ENCODE measurements at places on chromosomes 4 and X.

- no peak for DNase-seq
Observed at GRCh38 chr4:38948551-38948950, 80.9 kb downstream of the FAM114A1 start.

- no peak for DNase-seq
Observed at GRCh38 chrX:72201836-72202536, 20.4 kb downstream of the PIN4 start.

DNA sequence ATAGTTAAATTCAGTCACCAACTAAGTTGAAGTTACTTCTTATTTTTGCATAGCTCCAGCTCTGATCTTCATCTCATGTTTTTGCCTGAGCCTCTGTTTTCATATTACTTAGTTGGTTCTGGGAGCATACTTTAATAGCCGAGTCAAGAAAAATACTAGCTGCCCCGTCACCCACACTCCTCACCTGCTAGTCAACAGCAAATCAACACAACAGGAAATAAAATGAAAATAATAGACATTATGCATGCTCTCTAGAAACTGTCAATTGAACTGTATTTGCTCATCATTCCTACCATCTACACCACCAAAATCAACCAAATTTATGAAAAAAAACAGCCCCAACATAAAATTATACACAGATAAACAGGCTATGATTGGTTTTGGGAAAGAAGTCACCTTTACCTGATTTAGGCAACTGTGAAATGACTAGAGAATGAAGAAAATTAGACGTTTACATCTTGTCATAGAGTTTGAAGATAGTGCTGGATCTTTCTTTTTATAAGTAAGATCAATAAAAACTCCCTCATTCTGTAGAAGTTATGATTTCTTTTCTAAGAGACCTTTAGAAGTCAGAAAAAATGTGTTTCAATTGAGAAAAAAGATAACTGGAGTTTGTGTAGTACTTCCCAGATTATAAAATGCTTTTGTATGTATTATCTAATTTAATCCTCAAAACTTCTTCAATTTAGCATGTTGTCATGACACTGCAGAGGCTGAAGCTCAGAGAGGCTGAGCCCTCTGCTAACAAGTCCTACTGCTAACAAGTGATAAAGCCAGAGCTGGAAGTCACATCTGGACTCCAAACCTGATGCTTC, 7.0 kb downstream of the ALB start:
- no peak for DNase-seq

- DNase-seq, result no peak
Observed at GRCh38 chr4:791898-792625, 33.9 kb downstream of the CPLX1 start.

DNA sequence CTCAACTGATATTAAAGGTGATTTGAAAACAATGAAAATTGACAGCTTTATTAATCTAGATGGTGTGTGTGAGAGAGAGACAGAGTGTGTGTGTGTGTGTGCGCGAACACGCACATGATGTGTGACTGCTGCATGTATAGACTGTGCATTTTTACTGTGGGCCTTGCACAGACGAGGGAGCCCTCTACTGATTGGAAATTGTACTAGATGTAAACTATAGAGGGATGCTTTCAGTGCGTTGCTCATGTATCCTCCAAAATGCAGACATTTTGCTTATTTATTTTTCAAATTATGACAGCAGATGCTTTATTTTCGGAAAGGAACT, 168.4 kb upstream of the GK2 start:
- DNase-seq, result no peak

DNA sequence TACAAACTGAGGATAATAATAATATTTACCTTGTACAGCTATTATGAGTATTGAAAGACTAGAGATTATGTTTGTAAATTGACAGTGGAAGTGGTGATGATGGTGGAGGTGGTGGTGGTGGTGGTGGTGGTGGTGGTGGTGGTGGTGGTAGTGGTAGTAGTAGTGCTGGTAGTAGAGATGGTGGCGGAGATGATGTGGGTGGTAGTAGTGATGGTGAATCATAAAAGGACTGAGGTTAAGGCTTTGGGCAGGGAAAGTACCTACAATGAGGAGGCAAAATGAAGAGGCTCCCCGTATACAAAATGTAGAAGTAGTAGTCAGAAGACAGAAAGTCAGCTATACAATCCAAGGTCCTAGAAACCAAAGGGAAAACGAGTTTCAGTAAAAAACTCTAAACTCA, 214.1 kb downstream of the BCOR start:
- no peak for DNase-seq

GRCh38 chrX:11588097-11588496, 77.6 kb downstream of the ARHGAP6 start:
- DNase-seq, result no peak

DNA sequence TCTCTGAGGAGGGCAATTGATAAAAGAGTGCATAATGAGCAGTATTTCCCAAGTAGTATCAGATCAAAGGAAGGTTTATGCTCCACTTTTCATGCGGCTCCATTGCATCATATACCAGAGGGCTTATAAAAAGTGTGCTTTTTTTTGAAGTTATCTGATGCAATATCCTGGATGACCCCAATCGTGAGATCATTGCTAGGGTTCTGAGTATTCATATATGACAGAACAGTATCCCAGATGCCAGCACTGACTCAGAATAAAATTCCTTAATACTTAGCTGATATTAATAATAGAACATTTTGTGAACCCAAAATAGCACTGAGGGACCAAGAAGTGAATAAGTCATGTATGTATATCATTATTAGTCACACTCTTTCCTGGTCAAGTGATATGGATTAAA, 945.5 kb upstream of the AGA start:
- no peak for DNase-seq

DNA sequence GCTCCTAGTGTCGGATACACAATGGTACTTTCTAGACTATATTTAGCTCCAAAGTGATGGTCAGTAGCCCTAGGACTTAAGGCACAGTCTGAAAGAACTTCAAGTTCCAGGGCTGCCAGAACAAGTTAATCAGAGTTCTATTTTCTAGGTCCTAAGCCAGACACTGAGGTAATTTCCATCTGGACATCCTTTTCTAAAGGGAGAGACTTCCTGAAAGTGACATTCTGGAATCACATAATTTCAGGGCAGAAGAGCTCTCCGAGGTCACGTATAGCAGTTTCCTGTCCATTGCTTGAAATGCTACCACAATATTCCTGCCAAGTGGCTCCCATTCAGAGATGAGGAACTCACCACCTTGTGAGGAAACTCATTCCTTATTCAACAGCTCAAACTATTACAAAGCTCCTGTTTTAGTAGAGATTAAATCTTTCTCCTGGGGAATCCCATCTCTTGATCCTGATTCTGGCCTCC, 117.9 kb downstream of the COL25A1 start:
- DNase-seq, result no peak

DNA sequence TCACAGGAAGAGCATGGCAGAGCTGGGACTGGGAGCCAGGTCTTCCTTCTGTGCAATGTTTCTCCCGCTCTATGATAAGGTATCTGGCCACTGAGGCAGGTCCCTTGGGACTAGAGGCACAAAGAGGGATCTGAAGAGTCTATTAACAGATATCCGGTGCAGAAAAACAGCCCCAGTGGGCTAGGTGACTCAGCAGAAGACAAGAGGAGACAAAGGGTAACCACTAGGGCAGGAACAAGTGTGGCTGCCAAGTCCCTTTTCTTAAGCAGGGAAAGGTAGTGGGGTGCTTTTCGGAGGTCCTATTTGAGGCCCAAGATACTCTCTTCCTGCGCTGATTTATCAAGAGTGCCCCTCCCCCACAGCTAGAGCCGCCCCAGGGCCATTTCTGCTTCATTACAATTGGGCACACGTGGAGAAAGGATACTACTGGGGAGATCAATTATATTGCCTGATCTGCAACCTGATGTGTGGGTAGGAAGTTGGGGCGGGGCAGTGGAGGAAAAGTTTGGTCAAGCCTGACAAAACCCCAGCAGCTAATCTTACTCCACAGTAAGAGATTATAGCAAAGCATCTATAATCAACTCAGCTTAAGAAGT, at the start of gene DGAT2L6:
DGAT2L6 (plus strand) TSS at position 546 of the 596 bp plus-strand sequence. CDS start 100 bp downstream, outside the sequence.
- no peak for DNase-seq

DNA sequence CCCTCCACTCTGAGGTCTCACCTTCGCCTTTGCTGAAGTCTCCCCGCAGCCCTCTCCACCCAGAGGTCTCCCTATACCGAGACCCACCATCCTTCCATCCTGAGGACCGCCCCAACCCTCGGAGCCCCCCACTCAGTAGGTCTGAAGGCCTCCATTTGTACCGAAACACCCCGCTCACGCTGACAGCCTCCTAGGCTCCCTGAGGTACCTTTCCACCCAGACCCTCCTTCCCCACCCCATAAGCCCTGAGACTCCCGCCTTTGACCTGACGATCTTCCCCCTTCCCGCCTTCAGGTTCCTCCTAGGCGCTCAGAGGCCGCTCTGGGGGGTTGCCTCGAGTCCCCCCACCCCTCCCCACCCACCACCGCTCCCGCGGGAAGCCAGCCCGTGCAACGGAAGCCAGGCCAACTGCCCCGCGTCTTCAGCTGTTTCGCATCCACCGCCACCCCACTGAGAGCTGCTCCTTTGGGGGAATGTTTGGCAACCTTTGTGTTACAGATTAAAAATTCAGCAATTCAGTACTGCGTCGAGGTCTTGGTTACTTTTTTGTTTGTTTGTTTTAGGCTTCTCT, 5.0 kb downstream of the SOD3 start:
- DNase-seq, result no peak

DNA sequence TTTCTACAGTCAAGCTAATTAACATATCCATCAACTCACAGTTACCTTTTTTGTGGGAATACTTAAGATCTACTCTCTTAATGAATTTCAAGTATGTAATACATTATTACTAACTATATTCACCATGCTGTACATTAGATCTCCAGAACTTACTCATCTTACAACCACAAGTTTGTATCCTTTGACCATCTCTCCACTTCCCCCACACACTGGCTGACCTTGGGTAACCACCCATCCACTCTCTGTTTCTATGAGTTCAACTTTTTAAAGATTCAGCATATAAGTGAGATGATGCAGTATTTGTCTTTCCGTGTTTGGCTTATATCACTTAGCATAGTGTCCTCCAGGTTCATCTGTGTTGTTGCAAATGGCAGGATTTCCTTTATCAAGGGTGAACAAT, 30.5 kb upstream of the MAGED1 start:
- DNase-seq, result no peak

- no peak for DNase-seq
Observed at GRCh38 chr4:113636877-113637276, 124.7 kb downstream of the CAMK2D start.

DNA sequence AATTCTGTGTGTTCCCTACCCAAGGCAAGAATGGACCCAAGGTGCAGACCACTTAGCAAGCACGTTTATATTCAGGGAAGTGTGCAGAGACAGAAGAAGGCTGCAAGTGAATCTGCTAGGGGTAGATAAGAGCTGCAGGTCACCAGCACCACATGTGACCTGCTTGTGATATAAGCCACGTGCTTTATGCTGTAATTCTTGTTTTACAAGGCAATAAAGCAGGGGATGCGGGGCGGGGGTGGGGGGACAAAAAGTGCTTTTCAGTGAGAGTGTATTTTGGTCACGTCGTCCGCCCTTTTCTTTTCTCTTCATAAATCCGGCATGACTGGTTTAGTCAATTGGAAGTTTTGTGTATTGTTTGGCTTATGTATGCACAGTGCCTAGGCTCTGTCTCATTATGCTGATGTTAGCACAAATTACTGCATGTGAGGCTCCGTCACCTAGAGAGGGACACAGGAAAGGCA, 192.7 kb downstream of the RBMX2 start:
- DNase-seq, result no peak

GRCh38 chr4:7795983-7796382, 143.7 kb downstream of the AFAP1 start:
- DNase-seq, result no peak

DNA sequence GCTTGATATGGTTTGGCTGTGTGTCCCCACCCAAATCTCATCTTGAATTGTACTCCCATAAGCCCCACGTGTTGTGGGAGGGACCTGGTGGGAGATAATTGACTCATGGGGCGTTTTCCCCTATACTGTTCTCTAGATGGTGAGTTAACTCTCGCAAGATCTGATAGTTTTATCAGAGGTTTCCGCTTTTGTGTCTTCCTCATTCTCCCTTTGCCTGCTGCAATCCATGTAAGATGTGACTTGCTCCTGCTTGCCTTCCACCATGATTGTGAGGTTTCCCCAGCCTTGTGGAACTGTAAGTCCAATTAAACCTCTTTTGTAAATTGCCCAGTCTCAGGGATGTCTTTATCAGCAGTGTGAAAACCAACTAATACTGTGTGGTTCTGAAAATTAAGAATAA, 11.5 kb downstream of the SLAIN2 start:
- DNase-seq, result no peak

DNA sequence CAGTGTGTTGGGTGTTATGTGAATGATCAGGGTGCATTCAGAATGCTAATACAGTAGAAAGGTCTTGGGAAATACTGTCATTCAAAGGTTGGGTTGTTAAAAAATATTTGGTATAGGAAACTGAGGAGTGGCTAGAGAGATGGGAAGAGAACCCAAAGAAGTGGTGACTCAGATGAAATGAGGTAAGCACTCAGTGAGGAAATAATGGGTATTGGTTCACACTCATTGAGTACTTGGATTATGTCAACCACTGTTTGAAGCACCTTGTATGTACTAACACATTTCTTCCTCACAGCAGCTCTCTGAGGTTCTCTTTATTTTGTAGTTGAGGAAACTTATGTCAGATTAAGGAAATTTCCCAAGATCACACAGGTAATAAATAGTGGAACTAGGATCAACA, 40.8 kb upstream of the NUDT6 start:
- DNase-seq, result no peak

DNA sequence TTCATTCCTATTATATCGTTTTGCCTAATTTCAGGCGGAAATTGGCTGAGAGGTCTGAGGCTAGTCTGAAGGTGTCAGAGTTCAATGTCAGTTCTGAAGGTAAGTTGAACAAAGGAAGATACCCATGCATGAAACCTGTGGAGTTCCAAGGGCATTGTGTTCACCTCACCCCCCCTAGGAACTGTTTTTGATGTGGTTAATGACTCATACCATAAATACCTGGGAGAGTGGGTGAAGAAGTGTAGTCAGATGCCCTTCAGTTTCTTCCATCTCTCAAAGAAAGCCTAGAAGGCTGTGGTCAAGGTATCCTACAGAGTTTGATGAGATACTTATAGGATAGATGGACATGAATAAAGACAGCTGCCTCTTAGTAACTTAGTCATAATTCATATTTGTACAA, 2.7 kb downstream of the UTP14A start:
- DNase-seq, result no peak

DNA sequence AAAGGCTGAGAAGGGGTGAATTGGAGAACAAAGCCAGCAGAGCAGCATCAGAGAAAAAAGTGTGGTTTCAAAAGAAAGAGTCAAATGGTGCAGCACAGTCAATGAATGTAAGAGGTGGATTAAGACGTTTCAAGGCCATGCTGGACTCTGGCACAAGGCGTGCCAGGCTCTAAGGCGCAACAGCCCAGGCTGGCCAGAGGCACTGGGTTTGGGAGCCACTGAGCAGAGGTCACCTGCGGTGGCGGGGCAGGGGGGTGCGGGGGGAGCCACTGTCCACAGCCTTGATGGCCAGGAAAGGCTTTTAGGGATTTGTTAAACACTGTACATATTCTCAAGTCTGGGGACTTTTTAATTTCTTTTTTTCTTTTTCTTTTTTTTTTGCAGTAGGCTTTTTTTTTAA, 222.5 kb upstream of the FAT1 start:
- DNase-seq, result no peak

- no peak for DNase-seq
Observed at GRCh38 chrX:111101580-111101979, 5.6 kb downstream of the PAK3 start.

Measured in activated naive CD8-positive, alpha-beta T cell treated with anti-CD3 and anti-CD28 coated beads, Interleukin-2, amount 50 U/mL, for 16 hours (primary cell).